ENCODE measurements at places on chromosomes 13 and 19.

- H3K4me3 ChIP-seq = no peak overlapping the region
- no peaks in the 10 kb centered on the region for H3K27me3 ChIP-seq
- H3K4me1 ChIP-seq = no peaks in the 10 kb centered on the region
- no peaks in the 10 kb centered on the region for H3K36me3 ChIP-seq
These were observed 364.7 kb downstream of the ENOX1 start for GRCh38 chr13:43422116-43422515.

DNA sequence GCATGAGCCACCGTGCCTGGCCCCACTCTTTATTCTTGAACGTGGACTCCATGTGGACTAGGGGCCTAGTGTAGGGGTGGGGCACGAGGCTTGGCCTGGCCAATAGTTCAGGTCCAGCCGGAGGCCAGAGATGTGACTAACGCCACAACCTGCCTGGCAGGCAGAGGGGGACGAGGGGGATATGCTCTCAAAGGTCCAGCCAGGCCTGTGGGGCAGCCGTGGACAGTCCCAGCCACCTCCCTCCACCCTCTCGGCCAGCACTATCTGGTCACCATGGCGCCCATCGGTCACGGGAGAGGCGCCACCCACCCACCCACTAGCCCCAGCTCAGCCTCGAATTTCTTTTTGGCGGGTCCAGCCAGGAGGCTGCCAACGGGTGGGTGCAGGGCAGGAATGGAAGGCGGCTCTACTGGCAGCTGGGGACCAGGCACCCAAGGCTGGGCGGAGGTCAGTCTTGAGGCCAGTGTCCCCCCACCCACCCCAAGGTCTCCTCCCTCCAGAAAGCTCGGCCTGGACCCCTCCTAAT is 2.2 kb upstream of the CERS1 start:
- H3K4me1 ChIP-seq = no peaks in the 10 kb centered on the region
- DNase-seq = no peak
- no peaks in the 10 kb centered on the region for H3K36me3 ChIP-seq
- H3K4me3 ChIP-seq = no peak overlapping the region
- H3K27ac ChIP-seq = no peak overlapping the region

DNA sequence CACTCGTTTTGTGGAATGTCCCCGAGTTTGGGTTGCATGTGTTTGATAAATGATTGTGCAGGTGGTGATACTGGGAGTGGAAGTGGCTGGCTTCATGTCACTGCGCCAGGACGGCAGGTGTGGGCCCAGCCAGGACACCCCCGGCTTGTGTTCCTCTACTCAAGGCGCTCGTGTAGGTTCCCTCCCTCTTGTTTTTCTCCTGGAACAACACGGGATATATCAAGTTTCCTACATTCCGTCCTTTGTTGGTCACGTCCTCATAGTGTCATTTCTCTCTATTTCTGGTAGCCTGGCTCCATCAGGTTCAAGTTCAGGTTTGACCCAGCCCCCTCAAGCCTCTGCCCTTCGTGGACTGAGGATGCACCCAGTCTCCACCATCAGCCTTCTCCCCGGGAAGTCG is 16.3 kb downstream of the IL17D start:
- H3K27ac ChIP-seq = no peak overlapping the region
- H3K4me3 ChIP-seq = no peak overlapping the region
- H3K36me3 ChIP-seq = no peaks in the 10 kb centered on the region

- H3K27ac ChIP-seq = no peak overlapping the region
- DNase-seq = no peak
- no peaks in the 10 kb centered on the region for H3K27me3 ChIP-seq
- no peak overlapping the region for H3K4me3 ChIP-seq
These were observed 11.0 kb upstream of the TPT1 start for GRCh38 chr13:45352031-45352430.

DNA sequence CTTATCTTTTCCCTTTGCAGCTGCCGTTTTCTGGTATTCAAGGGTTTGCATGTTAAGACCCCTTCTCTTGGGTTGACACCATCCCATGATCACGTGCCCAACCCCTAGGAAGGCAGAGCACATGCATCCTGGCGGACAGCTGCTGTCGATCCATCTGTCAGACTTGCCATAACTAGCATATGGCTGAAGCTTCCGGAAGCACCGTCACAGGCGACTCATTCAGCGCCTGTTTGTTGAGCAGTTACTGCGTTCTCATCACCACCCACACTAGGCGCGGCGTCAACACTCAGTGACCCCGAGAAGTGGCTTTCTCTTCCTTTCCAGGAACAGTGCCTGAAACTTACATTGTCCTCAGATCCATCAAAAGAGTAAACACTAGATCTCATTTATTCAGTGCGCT is 93.6 kb downstream of the SOX1 start:
- no peaks in the 10 kb centered on the region for H3K27me3 ChIP-seq
- H3K27ac ChIP-seq = no peak overlapping the region
- no peak for DNase-seq
- H3K4me1 ChIP-seq = no peaks in the 10 kb centered on the region
- H3K4me3 ChIP-seq = no peak overlapping the region

GRCh38 chr19:49097453-49098288 is 12.4 kb downstream of the SNRNP70 start:
- H3K4me3 ChIP-seq = no peak overlapping the region
- peaks cover 15% of the 10 kb centered on the region for H3K36me3 ChIP-seq
- peak overlapping the region; percentile 4 for H3K27ac ChIP-seq
- DNase-seq = peak; percentile 77
- H3K4me1 ChIP-seq = no peaks in the 10 kb centered on the region

- DNase-seq = no peak
- no peaks in the 10 kb centered on the region for H3K27me3 ChIP-seq
- H3K36me3 ChIP-seq = no peaks in the 10 kb centered on the region
- H3K27ac ChIP-seq = no peak overlapping the region
- H3K4me3 ChIP-seq = no peak overlapping the region
These were observed 200.5 kb downstream of the POU4F1 start for GRCh38 chr13:78402708-78403400.

- no peak overlapping the region for H3K4me3 ChIP-seq
- no peak for DNase-seq
- no peaks in the 10 kb centered on the region for H3K27me3 ChIP-seq
- no peak overlapping the region for H3K27ac ChIP-seq
These were observed 67.1 kb upstream of the HTR2A start for GRCh38 chr13:46963904-46964303.

GRCh38 chr19:16949496-16950023 is 60.8 kb downstream of the F2RL3 start:
- no peak overlapping the region for H3K27ac ChIP-seq
- no peak for DNase-seq
- no peak overlapping the region for H3K4me3 ChIP-seq
- peaks cover 62% of the 10 kb centered on the region for H3K27me3 ChIP-seq
- no peaks in the 10 kb centered on the region for H3K4me1 ChIP-seq

DNA sequence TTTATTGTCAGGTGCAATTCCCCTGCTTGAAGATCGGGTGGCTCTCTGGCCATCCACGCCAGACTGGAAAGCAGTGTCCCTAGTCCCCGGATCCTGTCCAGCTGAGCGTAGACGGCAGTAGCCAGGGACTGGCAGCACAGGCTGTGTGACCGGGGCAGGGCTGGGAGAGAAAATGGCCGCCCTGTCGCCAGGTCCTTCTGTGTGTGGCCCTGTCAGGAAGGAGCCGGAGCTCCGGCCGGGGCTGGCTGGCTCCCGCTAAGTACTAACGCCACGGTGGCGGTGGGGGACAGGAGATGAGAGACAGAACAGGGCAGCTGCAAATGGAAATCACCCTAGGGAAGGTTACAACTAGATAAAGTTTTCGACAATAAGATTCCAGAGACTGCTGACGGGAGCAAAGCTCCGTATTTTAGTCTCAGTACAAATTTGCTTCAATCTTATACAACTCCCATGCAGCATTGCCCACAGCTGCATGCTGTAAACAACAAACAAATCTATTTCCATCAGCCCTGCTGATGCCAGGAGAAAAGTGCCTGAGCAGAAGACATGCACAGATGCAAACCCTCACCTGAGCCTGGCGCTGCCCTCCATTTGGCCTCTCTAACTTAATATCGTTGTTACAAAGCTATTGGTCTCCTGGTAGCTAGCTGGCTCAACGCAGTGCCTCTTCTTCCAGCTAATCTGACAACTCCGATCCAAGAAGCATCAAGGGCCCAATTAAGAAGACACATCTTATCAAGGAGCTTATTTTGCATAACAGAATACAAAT is 253.0 kb downstream of the TSHZ3 start:
- H3K4me3 ChIP-seq = no peak overlapping the region
- H3K36me3 ChIP-seq = no peaks in the 10 kb centered on the region
- no peaks in the 10 kb centered on the region for H3K4me1 ChIP-seq

DNA sequence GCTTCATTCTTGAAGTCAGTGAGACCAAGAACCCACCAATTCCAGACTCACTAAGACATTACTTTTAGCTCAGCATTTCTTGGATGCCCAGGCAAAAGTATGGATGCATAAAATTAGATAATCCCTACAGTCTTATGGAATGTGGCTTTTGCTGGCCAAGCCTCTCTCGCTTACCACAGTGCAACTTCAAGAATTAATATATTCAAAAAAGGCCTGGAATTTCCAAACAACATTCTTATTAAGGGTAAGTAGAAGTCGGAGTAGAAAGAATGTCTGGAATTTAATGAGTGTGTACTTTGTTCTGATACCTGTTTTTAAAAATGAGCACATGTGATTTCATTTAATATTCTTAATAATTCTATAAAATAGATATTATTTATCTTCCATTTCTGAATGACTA is 302.4 kb upstream of the TMTC4 start:
- no peak for DNase-seq
- no peak overlapping the region for H3K4me3 ChIP-seq
- no peak overlapping the region for H3K27ac ChIP-seq
- no peaks in the 10 kb centered on the region for H3K36me3 ChIP-seq

DNA sequence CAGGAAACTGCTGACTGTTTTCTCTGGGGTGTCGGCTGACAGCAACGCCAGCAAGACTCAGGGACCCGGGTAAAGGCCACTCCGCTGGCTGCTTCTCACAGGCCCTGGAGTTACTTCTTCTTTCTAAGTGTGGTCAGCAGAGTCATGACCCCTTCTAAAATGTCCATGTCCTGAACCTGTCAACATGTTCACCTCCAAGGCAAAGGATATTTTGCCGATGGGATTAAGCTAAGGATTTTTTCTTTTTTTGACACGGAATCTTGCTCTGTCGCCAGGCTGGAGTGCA is 7.9 kb downstream of the PEX11G start:
- no peak overlapping the region for H3K27ac ChIP-seq
- no peak for DNase-seq
- H3K4me3 ChIP-seq = no peak overlapping the region
- no peaks in the 10 kb centered on the region for H3K36me3 ChIP-seq
- no peaks in the 10 kb centered on the region for H3K4me1 ChIP-seq

DNA sequence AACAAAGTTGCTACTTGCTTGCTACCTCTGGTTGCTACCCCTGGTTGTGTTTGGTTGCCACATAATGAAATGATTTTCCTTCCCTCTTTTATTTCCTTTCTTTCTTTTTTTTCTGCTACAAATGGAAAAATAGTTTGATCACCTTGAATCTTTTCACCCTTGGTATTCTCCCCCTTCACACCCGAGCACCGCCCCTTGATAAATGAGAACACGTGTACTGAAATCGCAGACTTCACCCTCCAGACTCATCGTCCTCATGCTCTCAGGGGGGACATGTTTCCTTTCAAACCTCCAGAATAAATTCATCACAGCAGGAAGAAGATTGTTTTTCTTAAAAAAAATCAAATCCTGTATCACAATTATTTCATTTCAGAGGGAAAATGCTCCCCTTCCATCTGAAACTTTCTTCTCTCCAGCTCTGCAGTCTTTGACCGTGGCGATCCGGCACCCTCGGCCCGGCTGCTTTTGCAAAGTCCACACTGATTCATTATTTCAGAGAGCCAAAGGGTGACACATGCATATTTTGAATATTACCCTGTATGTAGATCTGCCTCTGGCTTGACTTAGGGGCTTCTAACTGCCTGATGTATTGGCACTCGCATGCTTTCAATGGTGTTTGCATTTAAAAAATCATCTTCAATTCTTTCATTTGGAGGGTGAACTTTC is 222.6 kb upstream of the MAB21L1 start:
- no peaks in the 10 kb centered on the region for H3K36me3 ChIP-seq
- no peak overlapping the region for H3K4me3 ChIP-seq
- H3K27me3 ChIP-seq = no peaks in the 10 kb centered on the region
- no peaks in the 10 kb centered on the region for H3K4me1 ChIP-seq

- no peaks in the 10 kb centered on the region for H3K36me3 ChIP-seq
- no peak overlapping the region for H3K27ac ChIP-seq
- DNase-seq = no peak
- 0 out of 2 replicates have a peak, but pooled peaks cover 6% of the 10 kb centered on the region for H3K27me3 ChIP-seq
- H3K4me1 ChIP-seq = no peaks in the 10 kb centered on the region
These were observed 17.8 kb downstream of the ACTL9 start for GRCh38 chr19:8680676-8681344.

DNA sequence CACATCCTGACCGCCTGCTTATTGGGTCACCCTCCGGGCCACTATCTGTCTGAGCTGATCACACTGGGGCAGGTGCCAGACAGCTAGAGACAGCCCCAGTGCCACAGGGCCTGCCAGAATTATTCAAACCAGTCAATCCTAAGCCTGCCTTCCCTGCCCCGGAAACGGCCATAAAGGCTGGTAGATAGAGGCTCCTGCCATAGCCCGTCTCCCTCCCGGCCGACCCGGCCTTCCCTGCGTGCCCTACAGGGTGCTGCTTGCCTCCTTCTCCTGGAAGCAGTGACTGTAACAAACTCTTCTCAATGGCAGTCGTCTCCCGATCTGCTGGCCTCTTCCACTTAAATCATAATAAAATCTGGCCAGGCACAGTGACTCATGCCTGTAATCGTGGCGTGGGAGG is 158.6 kb upstream of the SOX1 start:
- H3K27ac ChIP-seq = no peak overlapping the region
- no peaks in the 10 kb centered on the region for H3K36me3 ChIP-seq
- H3K4me1 ChIP-seq = no peaks in the 10 kb centered on the region
- H3K4me3 ChIP-seq = no peak overlapping the region
- no peaks in the 10 kb centered on the region for H3K27me3 ChIP-seq
- no peak for DNase-seq

- no peaks in the 10 kb centered on the region for H3K27me3 ChIP-seq
- no peak for DNase-seq
- no peak overlapping the region for H3K27ac ChIP-seq
- no peaks in the 10 kb centered on the region for H3K36me3 ChIP-seq
- H3K4me3 ChIP-seq = no peak overlapping the region
These were observed 167.1 kb upstream of the MAB21L1 start for GRCh38 chr13:35643625-35644024.

- peaks cover 7% of the 10 kb centered on the region for H3K4me1 ChIP-seq
- no peaks in the 10 kb centered on the region for H3K36me3 ChIP-seq
- H3K4me3 ChIP-seq = no peak overlapping the region
These were observed 324.9 kb downstream of the KCNRG start for GRCh38 chr13:50340146-50340545.

- H3K27me3 ChIP-seq = no peaks in the 10 kb centered on the region
- peak; percentile 18 for DNase-seq
- H3K36me3 ChIP-seq = no peaks in the 10 kb centered on the region
- peak overlapping the region; percentile 61 for H3K4me3 ChIP-seq
- H3K4me1 ChIP-seq = no peaks in the 10 kb centered on the region
- H3K27ac ChIP-seq = no peak overlapping the region
These were observed 911 bp downstream of the ENOX1 start for GRCh38 chr13:43785650-43786471.

- no peaks in the 10 kb centered on the region for H3K27me3 ChIP-seq
- H3K27ac ChIP-seq = no peak overlapping the region
- H3K36me3 ChIP-seq = no peaks in the 10 kb centered on the region
- no peak overlapping the region for H3K4me3 ChIP-seq
- H3K4me1 ChIP-seq = no peaks in the 10 kb centered on the region
These were observed 903 bp downstream of the LATS2 start for GRCh38 chr13:21060338-21061028.

Data from MM.1S (cell line).